ENCODE measurements at places on chromosomes 13 and 19. TPM values are rescaled to one million over a fixed set of nuclear protein-coding genes. Genes with fewer than 3 reads are reported as not detected.

ZNF729 gene
- 0.04 TPM for total RNA-seq

TEX101 gene
- not detected for total RNA-seq

DNA sequence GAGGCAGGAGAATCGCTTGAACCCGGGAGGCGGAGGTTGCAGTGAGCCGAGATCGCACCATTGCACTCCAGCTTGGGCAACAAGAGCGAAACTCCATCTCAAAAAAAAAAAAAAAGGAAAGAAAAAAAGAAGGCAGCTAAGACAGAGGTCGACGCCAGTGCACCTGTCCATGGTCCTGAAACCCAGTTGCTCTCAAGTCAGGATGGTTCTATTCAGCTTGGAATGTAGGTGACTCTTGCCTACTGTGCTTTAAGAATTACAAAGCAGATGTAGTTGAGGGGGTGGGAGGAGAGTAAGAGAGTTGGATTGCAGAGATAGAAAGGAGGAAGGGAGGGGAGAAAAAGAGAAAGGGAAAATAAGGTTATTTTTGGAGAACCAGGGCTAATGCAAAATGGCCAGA, 18.7 kb downstream of the CACNG7 start:
- peak; percentile 70 for DNase-seq

SLC25A41 gene
- 0.22 TPM for total RNA-seq

APOC4 gene
- not detected for total RNA-seq

FSTL3 gene
- total RNA-seq = 21.2 TPM

PSG1 gene
- total RNA-seq = 0.80 TPM

ATCAY gene
- 0.04 TPM for total RNA-seq

IGFL2 gene
- 0.09 TPM for total RNA-seq

GRCh38 chr13:30143666-30144400, 163.5 kb downstream of the KATNAL1 start:
- DNase-seq = no peak

GRCh38 chr13:111111376-111111937, 3.7 kb upstream of the ARHGEF7 start:
- DNase-seq = no peak

DNA sequence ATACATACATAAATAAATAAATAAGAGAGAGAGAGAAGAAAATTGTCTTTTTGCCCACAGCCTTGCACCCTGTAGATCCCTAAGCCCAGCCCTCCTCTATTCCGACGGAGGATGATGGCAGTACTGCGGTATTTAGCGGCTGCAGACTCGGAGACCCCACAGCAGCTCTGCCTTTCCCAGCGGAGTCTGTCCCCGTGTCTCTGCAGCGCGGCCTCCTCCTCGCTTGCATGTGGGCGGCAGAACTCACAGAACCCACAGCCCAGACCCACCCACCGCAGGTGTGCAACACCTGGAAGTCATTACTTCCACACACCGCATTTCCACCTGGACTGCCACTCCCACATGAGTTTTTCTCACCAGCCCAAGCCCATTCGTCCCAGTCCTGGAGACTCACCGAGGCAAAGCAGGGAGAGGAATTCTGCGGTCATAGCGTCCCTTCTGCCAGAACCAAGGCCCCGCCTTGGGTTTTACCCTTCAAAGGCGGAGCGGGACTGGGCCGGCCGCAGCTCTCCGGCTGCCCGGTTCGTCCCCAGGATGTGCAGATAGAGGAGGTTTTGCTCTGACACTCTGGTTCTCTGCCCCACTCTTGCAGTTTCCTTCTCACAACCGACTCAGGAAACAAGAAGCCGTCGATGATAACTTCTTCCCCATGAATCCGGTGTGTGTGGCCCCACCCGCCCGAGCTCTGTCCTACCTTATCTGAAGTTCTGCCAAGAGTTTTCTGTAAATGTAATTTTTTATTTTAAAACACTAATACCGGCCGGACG, at the start of gene VSTM1:
VSTM1 (minus strand) TSS at position 548 of the 767 bp plus-strand sequence; CDS start at position 428, 120 bp downstream.
- DNase-seq = no peak

- no peak for DNase-seq
These were observed 47.8 kb upstream of the ATP11A start for GRCh38 chr13:112642090-112642460.

GRCh38 chr13:27794368-27794691, 2.0 kb downstream of the GSX1 start:
- no peak for DNase-seq

DNA sequence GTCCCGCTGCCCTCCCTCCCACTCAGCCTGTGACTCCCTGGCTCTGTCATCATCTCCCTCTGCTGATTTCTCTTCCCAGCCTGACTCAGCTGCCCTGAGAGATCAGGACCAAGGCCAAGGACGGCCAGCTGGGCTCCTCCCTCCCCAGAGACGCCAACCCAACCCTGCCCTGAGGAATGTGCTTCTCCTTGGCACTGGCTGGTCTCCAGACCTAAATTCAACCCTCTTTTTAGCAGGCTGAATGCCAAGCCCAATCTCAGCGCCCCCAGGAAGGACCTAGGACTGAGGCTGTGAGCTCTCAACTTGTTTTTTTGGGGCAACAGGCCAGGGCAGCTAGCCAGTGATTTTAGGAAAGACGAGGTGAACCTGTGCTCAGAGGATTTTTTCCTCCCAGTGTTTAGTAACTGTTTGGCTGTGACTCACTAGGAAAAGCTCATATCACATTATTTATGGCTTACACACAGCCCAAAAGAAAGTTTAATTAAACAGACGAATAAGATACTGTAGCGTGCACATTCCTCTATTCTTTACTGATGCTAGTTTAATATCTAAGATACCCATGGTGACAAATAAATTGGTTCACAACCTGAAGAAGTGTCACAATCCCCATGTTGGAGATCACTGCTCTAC, 7.4 kb upstream of the IGFL1 start:
- DNase-seq = peak; percentile 61

All from muscle of leg (tissue), 16 donors.